ENCODE measurements at places on chromosomes 7 and 10.

GRCh38 chr7:21029006-21029405 lies 242.3 kb upstream of the SP8 start:
- DNase-seq = no peak

DNA sequence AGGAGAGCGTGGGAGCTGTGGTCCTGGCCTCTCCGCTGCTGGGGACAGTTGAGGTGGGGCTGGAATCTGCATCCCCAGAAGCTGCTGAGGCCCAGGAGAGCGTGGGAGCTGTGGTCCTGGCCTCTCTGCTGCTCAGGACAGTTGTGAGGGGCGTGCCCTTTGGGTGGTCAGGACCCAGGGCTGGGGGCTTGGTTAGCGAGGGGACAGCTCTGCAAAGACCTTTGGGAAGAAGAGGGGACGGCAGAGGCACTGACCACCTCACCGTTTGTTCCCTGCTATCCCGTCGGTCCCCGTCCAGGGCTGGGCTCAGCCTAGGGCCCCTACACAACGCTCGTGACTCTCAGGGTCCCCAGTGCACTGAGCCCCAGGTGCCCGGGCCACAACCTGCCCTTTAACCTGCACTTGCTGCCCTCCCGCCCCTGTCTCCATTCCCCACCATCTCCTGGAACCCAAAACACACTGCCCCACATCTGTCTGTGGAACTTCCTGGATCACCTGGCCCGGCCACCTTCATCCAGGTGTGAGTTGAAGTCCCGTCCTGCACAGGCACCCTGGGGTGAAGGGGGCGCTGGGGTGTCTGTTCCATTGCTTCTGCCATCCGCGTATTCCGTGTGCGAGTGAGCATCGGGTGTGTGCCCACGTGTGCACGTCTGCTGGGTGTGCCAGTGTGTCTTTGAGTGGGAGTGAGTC lies 14.1 kb downstream of the FOXL3 start:
- DNase-seq = no peak

GRCh38 chr7:151430391-151431205 lies 9.3 kb downstream of the CRYGN start:
- no peak for DNase-seq

GRCh38 chr10:94858005-94858404 lies 80.5 kb upstream of the CYP2C9 start:
- no peak for DNase-seq

- no peak for DNase-seq
These were observed 8.4 kb downstream of the ETV1 start for GRCh38 chr7:13981070-13981469.

GRCh38 chr10:81414038-81414437 lies 461.0 kb upstream of the NRG3 start:
- no peak for DNase-seq

DNA sequence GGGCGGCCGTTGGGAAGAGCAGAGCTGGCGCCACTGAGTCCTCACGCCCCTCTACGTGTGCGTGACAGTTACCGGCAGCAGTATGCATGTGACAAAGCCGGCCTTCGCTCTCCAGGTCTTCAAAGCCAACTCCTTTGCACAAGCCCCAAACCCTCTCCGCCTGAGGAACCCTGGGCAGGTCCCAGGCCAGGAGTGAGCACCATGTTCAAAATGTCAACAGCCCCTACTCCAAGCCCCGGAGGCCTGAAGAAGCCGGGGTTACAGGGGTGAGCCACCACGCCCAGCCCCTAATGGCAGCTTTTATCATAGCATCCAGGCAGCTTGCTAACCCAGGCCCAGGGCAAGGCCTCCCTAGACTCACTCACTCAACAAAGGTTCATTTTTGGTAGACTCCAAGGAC lies 70.8 kb downstream of the OAT start:
- DNase-seq = no peak
